Activated T-helper 1 cell treated with anti-CD3 and anti-CD28 coated beads, Interleukin-12 subunit alpha, Interleukin-12 subunit beta, Interleukin-2, Interleukin-4 antibody, amounts not matched to agents 30 ng/mL and 10 ng/mL and 1 ng/mL, durations not matched to agents 14 hours and 24 hours and 36 hours (primary cell): ENCODE measurements at places on chromosomes 2 and 18. TPM values are rescaled to one million over a fixed set of nuclear protein-coding genes. Genes with fewer than 3 reads are reported as not detected.

- no peak for DNase-seq
These were observed 133.1 kb downstream of the GCA start for GRCh38 chr2:162477011-162477410.

DNA sequence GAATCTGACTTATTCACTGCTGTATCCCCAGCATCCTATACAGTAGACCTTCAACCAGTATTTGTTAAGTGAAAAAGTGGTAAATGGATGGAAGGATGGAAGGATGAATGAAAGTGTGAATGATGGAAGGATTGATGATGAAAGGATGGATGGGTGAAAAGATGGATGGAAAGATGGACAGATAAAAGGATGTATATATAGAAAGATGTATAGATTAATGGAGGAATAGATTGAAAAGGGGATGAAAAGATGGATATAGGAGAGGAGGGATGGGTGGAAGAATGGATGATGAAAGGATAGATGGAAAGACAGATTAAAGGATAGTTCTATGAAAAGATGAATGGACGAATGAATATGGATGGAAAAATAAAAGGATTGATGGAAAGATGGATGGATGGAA is 50.0 kb downstream of the PSD4 start:
- DNase-seq, result no peak

DNA sequence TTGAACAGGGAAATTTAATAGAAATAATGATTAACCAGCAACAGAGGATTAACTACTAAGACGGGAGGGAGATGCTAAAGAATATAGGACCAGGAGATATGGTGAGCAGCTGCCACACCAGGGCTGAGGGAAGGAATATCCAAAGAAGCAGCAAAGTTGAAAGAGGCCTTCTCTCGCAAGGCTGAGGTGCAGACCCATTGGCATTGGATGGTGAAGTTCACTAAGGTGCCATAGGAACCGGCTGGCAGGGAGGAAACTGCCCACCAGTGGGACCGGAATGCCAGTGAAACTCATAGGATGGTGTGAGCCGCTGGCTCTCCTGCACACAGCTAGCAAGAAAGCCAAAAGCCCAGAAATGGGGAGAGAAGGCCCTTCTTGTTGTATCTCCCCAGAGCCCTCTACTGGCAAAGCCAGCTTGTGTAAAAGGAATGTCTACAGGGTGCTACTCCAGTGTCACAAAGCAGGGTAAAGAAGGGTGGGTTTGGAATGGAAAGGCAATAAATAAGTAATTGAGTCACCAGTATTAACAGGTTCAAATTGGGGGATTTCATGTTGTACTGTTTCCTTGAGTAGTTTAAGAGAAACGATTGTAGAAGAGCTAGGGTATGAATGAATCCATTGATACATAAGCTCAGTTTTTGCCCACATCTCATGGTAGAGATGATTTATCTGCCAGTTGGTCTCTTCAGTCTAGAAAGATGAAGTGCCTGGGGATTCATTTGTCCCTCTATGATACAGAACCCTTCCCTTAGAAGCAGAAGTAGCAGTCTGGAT is 36.0 kb downstream of the FARP2 start:
- DNase-seq, result no peak

DNA sequence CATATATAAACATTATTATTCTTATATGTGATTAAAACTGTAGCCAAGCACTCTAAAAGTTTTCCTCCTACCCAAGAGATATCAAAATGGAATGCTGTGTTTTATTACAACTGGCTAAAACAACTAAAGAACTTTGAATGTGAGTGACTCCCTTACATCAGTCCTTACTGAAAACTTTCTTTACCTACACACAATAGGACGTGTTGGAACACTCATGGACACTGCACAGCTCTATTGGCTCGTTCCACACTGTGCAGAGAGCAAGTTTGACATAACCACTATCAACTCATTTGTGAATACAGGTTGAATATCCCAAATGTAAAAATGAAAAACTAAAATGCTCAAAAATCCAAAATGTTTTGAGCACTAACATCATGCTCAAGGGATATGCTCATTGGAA is 650.6 kb downstream of the SLC4A3 start:
- no peak for DNase-seq

- no peak for DNase-seq
These were observed 306.6 kb upstream of the VWC2L start for GRCh38 chr2:214104219-214104618.

DNA sequence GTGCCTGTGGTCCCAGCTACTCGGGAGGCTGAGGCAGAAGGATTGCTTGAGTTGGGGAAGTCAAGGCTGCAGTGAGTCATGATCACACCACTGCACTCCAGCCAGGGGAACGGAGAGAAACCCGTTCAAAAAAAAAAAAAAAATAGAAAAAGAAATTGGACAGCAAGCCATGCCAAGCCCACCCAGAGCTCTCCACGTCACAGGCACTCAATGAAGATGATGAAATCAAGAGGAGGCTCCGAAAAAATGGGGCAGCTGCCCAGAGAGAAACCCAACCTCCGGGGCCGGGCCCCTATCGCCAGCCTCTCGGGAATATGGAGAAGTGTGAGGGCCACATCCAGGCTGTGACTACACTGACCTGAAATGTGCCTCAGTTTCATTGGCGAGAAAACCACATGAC is 40.0 kb downstream of the BIN1 start:
- no peak for DNase-seq

DNA sequence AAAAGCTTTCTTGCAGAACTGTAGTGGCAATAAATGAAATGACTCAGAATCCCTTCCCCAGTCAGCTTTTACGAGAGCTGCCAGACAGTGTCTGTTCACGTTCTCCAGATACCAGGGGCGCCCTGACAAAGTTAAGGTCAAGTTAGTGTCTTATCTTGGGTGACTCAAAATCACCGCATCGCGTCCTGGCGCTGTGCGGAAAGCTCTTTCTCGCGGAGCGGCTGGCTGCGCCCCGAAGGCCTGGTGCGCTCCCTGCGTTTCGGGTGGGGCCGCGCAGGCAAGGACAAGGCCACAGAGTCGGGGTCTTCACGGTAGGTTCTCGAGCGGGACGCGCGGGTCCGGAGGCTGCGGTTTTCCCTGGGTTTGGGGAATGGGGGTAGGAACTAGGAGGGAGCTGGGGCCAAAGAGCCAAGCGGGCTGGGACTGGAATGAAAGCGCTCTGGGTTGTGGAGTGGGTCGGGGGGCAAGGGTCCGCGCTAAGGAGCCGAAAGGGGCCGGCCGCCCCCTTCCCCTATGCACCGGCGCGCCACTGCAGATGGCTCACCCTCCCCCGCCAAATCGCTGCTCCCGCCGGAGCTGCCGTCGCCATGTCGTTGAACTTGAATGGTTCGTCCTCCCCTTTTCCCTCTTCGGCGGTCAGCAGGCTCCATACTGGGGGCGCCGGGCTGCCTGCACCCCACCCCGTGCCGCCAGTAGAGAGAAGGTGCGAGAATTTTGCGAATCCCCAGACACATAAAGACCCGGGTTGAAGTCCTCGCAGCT is 2.6 kb upstream of the HOXD11 start:
- no peak for DNase-seq

GRCh38 chr18:66508937-66509336 is 95.0 kb downstream of the CDH19 start:
- DNase-seq, result no peak

DNA sequence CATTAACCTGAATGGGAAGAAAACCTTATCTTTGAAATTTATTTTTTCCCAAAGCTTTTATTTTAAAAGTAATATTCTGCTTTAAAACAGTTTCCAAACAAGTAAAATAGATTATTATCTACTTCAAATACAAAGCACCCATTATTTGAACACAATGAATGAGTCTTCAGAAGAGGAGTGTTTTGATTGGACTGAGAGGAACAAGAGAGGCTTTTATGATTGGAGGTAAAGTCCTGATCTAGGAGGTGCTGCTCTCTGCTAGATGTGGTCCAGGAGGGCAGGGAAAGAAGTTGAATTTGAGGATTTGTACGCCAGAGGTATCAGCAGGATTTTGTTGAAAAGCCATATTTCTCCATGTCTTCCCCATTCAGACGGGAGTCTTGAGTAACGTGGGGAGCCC is 900.7 kb downstream of the SOCS6 start:
- DNase-seq, result no peak

GRCh38 chr2:169562519-169562918 is 11.1 kb downstream of the FASTKD1 start:
- no peak for DNase-seq

- DNase-seq, result no peak
These were observed 368.6 kb upstream of the TFPI start for GRCh38 chr2:187922846-187923245.

Gene ONECUT2
- under 0.01 TPM in 1 of 2 replicates, not detected in the other for total RNA-seq

Gene NEB
- 0.05 and 0.08 TPM in 2 replicates for total RNA-seq

Gene NCKAP5
- not detected in 2 replicates for total RNA-seq

- DNase-seq, result no peak
These were observed 15.0 kb upstream of the ZNF407 start for GRCh38 chr18:74582642-74583041.

DNA sequence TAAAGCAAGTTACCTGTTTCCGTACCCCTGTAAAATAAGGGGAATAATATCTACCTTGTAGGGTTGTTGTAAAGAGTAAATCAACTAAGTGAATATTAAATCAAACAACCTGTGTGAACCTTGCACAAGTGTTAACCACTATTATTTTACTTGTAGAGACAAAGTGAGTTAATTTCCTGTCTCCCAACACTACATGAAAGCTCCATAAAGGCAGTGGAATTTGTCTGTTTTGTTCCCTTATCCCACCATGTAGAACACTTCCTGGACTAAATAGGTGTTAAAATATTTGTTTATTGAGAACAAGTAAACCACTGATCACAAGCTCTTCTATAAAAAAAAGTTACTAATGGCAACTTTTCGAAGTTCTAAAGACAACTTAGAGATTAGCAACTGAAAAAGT is 3.3 kb downstream of the ARL5A start:
- DNase-seq, result no peak

DNA sequence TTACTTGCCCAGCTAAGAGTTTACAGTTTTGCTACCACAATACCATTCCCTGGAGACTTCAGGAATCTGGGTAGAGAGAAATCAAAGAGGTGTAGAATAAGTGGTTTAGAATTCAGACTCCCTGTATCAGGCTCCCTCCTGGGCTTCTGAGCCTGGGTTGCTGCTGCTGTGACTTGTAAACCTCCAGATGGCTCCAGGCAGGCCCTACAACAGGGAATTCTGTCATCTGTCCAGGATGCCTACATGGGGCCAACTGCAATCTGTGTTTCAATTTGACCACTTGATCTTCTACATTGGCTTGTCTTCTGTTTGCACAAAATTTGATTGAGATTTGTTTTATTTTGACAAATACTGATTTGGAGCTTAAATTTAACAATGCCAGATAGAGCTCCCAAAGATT is 183.9 kb downstream of the RAD51AP2 start:
- no peak for DNase-seq

DNA sequence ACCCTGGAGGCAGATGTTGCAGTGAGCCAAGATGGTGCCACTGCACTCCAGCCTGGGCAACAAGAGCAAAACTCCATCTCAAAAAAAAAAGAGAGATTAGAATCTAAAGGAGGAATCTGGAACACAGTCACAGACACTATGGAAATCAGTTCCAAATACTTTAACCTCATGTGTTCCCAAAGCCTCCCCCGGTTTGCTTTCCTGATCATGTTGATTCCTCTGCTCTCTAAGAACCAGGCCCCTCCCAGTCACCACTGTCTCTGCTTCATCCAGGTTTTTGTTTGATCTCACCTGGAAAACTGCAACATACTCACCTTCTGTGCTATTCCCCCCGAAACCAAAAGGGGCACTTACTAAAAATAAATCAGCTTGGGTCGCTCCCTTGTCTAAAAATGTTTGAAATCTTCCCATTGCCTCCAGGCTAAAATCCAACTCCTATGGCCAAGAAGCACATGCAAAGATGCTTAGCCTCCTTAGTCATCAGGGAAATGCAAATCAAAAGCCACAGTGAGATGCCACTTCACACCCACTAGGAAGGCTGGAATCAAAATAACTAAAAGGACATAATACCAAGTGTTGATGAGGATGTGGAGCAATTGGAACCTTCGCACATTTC is 6.2 kb upstream of the NEU2 start:
- no peak for DNase-seq

- no peak for DNase-seq
These were observed 312.4 kb upstream of the TCF4 start for GRCh38 chr18:55900380-55900779.

DNA sequence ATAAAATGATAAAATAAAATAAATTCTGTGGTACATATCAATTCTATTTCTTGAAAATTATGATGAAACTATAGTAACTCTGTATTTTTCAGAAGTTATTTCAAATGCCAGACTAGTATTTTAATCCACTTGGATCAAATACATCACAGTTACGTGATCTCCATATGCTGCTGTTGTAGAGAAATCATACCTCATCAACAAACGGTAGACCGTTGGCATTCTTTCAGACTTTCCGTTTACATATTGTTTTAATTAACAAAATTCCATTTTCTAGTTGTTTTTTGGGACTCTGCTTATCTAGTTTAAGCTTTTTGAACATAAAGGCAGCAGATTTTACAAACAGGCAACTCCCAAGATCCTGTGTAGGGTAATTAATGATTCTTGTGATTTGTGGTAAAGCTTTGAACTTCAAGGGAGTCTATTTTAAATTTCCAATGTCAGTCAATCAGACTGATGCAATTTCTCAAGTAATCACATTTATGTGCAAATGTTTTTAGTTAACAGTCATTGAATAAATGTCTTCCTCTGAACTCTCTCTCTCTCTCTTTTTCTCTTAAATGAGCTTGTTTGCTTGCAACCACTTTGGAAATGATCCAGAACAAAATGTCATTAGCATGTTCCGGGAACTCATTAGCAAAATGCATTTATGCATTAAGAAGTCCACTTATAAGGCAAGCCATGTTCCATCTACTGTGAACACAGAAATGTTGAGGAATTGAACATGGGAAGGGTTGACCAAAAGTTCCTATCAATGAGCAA is 31.8 kb downstream of the NYAP2 start:
- DNase-seq, result no peak

DNA sequence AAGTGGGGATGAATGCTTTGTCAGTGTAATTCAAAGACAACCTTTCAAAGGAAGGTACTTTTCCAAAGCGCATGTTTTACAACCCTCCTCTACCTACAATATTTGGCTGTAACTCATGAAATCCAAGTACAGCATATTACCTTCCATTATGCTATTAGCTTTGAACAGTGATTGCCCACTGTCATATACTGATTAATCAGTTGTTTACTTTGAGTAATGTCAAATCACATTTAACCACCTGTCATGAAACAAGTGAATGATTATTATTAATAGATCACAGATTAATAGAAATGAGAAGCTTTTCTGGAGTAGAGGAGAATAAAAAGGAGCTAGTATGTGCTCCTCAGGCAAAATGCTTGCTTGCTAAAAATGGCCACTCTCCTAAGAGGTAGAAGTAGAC is 150.5 kb upstream of the SMAD7 start:
- no peak for DNase-seq
